ENCODE measurements at places on chromosomes 16 and 17.

DNA sequence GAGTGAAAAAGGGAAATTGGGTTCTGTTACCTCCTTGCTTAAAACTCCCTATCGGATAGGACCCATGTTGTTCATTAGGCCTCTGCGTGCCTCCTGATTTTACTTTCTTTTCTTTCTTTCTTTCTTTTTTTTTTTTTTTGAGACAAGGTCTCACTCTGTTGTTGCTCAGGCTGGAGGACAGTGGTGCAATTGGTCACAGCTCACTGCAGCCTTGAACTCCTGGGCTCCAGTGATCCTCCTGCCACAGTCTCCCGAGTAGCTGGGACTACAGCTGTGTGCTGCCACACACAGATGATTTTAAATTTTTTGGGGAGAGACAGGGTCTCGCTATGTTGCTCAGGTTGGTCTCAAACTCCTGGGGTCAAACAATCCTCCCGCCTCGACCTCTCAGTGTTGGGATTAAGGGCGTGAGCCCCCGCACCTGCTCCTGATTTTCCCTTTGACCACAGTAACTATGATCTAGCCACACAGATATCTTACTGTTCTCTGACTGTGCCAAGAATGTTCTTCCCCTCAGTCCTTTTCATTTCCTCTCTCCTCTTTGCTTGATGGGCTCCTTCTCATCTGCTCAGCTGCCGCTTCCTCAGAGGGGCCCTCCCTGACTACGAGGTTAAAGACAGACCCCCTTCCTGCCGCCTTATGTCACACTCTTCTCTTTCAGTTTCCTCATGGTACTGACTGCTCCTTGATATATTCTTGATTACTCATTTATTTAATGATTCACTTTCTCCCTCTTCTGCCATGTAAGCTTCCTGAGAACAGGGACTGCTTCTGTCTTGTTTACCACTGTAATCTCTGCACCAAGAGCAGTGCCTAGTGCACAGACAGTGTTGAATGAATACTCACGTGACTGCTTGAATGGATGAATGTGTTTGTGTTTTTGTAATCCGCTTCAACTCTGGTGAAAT is 44.3 kb downstream of the LCMT1 start:
- DNase-seq = no peak

DNA sequence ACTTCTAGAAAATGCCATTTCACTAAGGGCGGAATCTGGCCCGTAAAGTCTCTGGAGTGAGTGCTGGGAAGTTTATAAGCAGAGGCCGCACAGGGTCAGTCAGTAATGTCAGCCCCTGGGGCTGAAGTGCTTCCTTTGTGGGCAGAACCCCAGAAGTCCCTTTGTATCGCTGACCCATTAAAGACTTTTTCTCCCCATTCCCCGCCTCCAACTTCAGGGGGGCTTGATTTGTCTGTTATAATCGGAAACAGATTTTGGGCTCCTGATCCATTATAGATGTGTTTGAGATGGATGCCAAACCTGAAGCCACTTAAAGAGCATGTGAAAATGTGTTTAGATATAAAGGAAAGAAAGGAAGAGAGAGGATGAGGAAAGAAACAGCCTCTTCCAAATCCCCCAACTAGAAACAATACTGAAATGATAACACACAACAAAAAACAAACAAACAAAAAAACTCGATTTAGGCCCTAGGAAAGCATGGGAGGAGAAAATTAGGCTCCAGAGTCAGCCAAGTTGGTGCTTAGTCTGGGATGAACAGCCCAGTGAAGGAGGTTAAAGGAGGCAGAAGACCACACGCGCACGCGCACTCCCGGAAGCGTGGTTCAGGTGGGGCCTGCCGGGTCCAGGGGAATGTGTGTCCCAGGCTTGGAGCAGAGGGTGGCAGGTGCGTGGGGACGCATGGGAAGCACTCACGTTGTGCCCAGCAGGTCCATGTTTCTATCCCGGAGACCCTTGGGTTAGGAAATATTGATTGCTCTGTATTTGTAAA is 27.1 kb downstream of the MSI2 start:
- DNase-seq = no peak

DNA sequence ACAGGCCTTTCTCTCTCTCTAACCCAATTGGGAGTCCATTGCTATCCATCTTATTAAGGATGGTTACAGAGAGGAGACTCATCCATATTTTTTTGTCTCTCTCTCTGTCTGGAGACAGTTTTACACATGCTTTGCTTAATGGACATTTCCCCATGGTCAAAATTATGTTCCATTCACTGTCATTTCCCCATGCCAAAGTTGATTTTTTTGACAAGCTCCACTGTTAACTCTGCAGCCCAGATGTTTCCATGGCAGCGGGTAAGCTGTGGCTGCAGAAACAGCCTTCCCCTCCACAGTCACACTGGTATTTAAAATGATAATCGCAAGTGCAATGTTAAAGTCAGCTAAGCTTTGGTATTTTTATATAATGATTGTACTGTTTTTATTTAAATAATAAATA is 63.9 kb upstream of the HLF start:
- peak; percentile 25 for DNase-seq

GRCh38 chr17:42748202-42748907 is 3.5 kb upstream of the EZH1 start:
- no peak for DNase-seq

DNA sequence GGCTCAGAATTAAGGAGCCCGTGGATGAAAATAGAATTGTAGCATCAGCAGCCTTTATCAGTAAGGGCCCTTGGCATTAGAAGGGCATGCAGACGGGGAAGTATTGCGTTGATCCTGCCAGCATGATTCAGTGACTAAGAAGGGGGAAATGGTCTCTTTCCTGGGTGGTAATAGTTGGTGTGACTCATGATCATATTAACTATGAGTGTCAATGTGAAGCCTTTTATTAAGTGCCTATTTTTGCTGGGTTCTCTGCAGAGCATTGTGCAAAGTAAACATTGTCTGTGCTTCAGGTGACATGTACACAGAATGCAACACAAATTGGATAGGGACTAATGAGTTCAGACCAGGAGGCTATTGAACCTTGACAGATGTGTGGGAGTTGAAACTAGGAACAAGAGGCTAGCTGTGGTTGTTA is 24.5 kb downstream of the RCVRN start:
- DNase-seq = no peak

DNA sequence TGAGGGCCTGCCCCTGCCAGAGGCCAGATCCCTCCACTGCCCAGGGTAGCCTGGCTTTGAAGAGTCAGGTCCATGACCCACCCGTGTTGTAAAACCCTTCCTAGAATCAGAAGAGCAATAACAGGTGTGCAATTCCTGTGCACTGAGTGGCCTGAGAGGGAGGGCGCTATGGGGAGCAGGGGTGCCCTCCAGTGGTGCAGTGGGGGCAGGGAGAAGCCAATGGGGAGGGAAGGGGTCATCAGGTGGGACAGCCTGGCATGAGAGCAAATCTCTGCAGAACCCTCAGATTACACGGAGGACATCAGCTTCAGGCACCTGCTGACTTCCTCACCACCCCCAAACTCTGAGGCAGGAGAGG is 72.9 kb upstream of the ZNF469 start:
- no peak for DNase-seq

DNA sequence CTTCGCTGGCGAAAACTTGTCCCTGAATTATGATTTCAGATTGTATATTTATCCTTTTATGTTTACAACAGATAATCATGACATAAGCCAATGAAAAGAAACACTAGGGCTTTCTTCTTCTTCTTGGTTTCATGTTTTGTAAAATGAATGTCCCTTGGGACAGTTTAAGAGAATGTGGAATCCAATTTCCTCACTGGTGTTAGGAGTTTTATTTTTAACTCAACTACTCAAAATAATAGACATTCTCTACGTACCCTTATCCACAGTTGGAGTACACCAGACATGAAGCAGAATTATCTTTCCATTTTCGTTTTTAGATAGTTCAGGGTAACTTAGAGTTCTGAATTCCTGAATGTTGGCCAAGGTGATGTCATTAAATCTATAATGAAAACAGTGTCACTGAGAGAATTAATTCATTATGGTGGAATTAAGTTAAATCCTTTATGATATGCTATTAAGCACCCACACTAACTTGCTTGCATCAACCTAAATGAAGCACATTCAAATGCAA is 43.4 kb downstream of the IRX6 start:
- no peak for DNase-seq

- no peak for DNase-seq
Observed at GRCh38 chr16:426115-426905, 861 bp downstream of the RAB11FIP3 start.

GRCh38 chr17:228951-229708 is 47.7 kb upstream of the DOC2B start:
- no peak for DNase-seq

- DNase-seq = no peak
Observed at GRCh38 chr16:3580251-3580651, 3.0 kb upstream of the NLRC3 start.

GRCh38 chr17:61412860-61413660 is 13.4 kb downstream of the TBX2 start:
- DNase-seq = peak; percentile 82

DNA sequence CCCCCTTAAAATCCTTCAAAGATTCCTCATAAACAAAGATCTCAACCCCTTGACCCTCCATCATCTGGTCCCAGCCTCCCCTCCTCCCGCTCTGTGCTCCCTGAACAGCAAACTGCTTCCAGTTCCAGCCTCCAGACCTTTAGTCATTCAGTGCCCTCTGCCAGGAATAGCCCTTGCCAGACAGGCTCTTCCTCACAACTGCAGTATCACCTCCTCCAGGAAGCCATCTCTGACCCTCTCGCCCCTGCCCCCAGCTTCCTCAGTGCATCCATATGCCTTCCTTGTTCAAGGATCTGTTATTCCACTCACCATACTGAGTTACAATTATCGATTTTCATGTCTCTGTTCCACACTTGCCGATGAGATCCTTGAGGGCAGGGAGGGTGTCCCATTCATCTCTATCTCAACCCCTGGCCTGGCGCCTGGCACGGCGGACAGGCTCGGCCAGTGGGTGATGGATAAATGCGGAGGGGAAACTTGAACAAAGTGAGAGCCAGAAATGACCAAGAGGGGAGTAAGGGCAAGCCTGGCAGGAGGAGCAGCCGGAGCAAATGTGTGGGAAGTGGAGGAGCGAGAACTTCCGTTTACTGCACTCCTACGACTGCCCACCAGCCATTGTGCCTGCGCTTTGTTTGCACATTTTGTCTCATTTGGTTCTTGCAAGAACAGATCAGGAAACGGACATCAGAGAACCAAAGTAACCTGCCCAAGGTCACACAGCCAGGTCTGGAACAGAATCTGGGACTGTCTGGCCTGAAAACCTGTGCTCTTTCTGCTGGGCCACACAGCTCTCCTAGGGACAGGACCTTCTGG is 2.0 kb upstream of the NXPH3 start:
- no peak for DNase-seq
